EH (cell line): ENCODE measurements at places on chromosomes 6 and 20.

DNA sequence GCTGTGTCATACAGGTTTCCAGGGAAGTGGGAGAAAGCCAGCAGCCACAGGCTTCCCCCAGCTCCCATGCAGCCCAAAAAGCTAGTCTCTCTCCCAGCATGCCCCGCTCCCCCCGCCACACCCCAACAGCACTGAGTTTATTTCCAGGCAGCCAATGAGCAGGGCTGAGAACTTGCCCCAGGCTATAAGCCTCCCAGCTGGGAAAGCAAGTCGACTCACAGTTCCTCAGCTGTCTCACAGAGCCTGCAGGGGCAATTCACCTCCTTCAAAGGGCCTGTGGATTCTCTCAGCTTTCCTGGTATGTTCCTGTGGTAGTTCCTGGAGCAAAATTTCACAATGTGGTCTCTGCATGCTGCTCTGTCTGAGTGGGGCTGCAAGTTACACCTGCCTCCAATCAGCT, 34.2 kb downstream of the PAX1 start:
- DNase-seq = no peak

GRCh38 chr6:53250176-53251032, 98.3 kb downstream of the ELOVL5 start:
- DNase-seq = peak; percentile 89

DNA sequence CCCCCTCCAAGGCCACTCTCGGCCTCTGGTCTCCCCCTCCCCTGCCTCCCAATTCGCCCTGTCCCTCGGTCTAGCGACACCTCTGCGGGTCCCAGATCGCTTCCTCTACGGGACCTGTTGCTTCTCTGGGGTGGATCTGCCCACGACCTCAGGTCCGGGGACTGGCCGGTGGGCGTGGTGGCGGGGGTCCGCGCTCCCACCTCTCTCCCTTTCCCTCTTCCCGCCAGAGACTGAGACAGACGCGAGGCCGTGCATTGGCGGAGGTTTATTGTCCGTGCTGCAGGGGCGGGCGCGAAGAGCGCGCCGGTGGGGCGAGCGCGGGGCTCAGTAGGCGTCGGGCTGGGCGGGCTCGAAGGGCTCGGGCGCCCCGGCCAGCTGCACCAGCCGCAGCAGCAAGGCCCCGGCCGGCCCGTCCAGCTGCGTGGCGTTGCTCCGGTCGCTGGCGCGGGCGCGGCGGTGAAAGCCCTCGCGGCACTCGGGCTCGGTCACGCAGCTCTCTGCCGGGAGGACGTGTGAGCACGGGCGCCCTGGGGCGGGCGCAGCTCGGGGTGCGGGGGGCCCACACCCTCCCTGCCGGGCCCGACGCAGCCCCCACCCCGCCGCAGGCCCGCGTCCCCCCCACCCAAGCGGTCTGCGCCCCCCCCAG, 2.1 kb downstream of the AVP start:
- DNase-seq = peak; percentile 20

DNA sequence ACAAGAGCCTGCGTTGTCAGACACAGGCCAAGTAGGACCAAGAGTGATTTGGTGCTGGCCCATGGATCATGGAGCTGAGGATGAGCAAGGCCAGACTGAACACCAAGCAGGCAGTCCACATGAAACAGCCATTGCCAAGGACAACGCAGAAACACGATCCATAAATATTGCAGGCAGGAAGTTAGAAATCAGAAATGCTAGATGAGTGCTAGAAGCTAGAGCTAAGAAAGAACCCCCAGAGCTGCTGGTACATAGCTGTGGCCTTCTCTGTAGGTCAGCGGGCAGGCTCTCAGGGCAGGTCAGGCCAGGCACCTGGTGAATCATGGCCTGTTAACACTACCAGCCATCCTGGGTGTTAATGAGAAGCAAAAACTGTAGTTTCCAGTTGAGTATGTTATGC, 119.7 kb downstream of the ALDH8A1 start:
- no peak for DNase-seq

DNA sequence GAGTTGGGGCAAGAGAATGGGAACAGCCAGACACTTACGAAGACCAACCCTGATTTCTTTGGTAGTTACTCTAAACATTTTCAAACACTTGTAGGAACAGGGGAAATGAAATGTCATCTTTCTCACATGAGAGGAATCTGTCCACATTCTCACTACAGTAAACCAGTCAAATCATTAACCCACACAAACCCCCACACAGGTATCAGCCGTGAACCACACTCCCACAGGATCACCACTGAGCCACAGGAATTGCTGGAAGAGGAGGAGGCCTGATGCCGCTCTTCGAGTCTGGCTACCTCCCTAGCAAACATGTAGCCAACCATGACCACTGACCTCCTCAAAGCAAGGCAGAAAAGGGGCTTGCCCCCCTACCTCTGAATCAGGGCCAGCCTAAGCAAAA, 6.9 kb upstream of the RSPO3 start:
- DNase-seq = no peak

DNA sequence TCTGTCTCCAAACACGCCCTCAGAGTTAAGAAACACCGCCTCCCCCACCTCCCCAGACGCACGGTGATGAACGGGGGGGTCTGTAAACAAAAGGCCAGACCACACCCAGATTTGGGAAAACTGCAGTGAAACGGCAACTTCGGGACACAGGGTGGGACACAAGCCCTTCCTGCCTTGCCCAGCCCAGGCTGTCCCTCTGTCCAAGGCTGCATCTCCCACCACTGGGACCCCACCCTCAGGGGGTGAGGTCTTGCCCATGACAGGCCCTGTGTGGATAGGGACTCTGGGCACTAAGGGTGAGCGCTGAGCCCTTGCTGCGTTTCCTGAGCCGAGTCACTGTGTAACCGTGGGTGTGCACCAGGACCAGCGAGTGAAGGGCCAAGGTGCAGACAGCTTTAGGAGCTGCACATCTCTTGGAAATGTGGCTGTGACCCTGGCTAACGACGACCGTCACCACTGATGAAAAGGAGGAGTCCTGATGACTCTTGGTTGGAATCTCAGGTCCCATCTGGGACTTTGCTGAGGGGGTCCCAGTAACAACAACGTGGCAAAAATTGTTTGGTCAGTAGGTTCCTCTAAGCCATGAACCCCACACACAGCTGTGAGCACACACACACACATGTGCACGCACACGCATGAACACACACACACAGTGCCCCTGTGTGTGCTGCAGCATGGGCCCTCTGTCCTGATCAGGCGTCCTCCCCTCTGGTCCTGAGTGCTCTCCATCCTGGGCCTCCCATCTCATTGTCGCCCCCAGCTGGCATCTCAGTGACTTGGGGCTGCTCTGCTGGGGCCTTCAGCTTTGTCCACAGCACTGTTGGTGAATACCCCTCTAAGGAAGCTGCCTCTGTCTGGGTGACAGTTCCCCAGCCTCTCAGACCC, 100.6 kb downstream of the RAMACL start:
- no peak for DNase-seq

DNA sequence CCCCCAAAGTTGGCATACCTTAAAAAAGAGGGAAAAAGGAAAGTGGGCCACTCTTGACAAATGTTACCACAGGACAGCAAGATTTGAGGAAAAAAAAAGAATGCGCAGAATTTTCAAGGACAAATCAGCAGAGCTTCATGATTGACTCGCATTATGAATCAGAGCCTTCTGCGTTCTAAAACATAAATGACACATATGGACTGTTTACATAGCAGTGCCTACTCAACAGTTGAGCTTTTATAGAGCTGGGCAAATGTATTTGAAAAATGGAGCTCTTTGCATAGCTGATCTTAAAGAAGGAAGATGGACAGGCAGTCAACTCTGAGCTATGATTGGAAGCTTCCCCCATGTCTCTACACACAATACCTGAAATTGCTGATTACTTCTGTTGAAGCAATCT, 213.2 kb upstream of the NT5E start:
- no peak for DNase-seq

- no peak for DNase-seq
Measured at GRCh38 chr6:155215906-155216305, 47.9 kb upstream of the CLDN20 start.

GRCh38 chr6:158409451-158409850, 97.2 kb downstream of the TULP4 start:
- DNase-seq = peak; percentile 53

DNA sequence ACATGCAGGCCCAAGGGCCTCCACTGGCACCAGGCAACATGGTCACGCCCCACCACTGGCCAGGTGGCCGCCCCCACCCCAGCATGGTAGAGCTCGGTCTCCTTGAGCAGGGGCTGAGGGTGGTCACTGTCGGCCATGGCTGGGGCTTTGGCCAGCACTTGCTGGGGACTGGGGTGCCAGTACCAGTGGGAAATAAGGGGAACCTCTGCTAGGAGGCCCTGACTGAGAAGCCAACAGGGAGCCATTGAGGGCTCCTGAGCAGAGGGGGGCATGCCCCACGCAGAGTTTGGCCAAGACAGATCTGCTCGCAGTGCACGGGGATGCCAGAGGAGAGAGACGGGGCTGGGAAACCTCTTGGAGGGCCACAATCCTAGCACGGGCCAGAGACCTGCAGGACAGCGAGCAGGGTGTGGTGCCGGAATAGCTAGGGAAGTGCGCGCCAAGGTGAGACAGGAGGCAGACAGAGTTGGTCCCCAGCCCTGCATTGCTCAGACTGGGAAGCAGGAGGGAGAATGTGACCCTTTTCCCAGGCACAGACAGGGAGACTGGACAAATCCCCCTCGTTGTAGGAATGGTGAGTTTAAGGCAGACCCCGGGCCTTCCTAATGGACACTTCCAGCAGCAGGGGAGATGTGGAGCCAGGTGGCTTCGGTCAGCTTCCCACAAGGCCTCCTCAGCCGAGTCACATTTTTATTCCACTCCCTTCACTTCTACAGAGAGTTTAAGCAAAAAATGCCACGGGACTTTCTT, 179.0 kb upstream of the CST7 start:
- no peak for DNase-seq

GRCh38 chr6:123393331-123393730, 243.4 kb downstream of the TRDN start:
- no peak for DNase-seq

DNA sequence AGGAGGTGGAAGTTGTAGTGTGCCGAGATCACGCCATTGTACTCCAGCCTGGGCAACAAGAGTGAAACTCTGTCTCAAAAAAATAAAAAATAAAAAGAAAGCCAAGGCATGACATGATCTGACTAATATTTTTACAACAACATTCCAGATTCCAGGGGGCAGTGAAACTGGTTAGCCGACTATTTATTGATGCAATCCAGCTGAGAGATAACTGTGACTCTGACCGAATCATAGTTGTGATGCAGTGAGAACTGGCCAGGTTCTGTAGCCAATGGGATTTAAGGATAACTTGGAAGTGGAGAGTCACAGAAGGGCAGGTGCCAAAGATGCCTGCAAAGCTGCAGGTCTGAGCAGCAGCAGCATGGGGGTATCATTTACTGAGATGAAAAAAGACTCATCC, 82.9 kb upstream of the TSHZ2 start:
- no peak for DNase-seq
